Neural cell (in vitro differentiated cells): ENCODE measurements at places on chromosomes 7 and 10. TPM values are rescaled to one million over a fixed set of nuclear protein-coding genes. Genes with fewer than 3 reads are reported as not detected.

OPN4 gene
- polyA plus RNA-seq, result not detected in 2 replicates

CPA4 gene
- polyA plus RNA-seq, result 8.9 and 9.2 TPM in 2 replicates

HOXA2 gene
- not detected in 2 replicates for polyA plus RNA-seq

PARD3 gene
- 10.4 and 12.4 TPM in 2 replicates for polyA plus RNA-seq

ITIH2 gene
- not detected in 2 replicates for polyA plus RNA-seq

PRKAR2B gene
- 249 and 297 TPM in 2 replicates for polyA plus RNA-seq

NSMCE4A gene
- polyA plus RNA-seq, result 133 and 138 TPM in 2 replicates

HOXA10 gene
- polyA plus RNA-seq, result not detected in 2 replicates

MMRN2 gene
- polyA plus RNA-seq, result 0.15 TPM in 1 of 2 replicates, not detected in the other

ANKRD22 gene
- polyA plus RNA-seq, result 0.57 and 1.3 TPM in 2 replicates

BLNK gene
- not detected in 2 replicates for polyA plus RNA-seq

IRF5 gene
- not detected in 2 replicates for polyA plus RNA-seq

MACROH2A2 gene
- polyA plus RNA-seq, result 173 and 177 TPM in 2 replicates

DNAH11 gene
- 0.16 and 2.1 TPM in 2 replicates for polyA plus RNA-seq

ZNF467 gene
- polyA plus RNA-seq, result 11.9 and 12.8 TPM in 2 replicates

SPOCK2 gene
- polyA plus RNA-seq, result 5.6 and 6.2 TPM in 2 replicates

FRMD4A gene
- polyA plus RNA-seq, result 36.5 and 41.4 TPM in 2 replicates

ZKSCAN5 gene
- 18.6 and 21.8 TPM in 2 replicates for polyA plus RNA-seq

CFAP46 gene
- 2.6 and 3.5 TPM in 2 replicates for polyA plus RNA-seq

FRMPD2 gene
- polyA plus RNA-seq, result 0.14 TPM in 1 of 2 replicates, not detected in the other

PDK4 gene
- polyA plus RNA-seq, result not detected in 2 replicates

NPTX2 gene
- 0.98 and 1.4 TPM in 2 replicates for polyA plus RNA-seq

ANXA8 gene
- polyA plus RNA-seq, result not detected in 2 replicates

PURB gene
- polyA plus RNA-seq, result 12.9 and 14.7 TPM in 2 replicates

LLCFC1 gene
- polyA plus RNA-seq, result not detected in 2 replicates

PTPN20 gene
- polyA plus RNA-seq, result not detected in 2 replicates

HOXA3 gene
- polyA plus RNA-seq, result not detected in 2 replicates

MSS51 gene
- 4.7 and 8.3 TPM in 2 replicates for polyA plus RNA-seq

LRIT1 gene
- not detected in 2 replicates for polyA plus RNA-seq
